ENCODE measurements at places on chromosomes 2 and 18.
A peak's percentile ranks its signal among the peaks of the same experiment; 100 is the strongest.

- DNase-seq = peak; percentile 91
Measured at GRCh38 chr2:104768694-104769093, 85.2 kb upstream of the POU3F3 start.

- no peak for DNase-seq
Measured at GRCh38 chr2:159738509-159739390, 26.4 kb downstream of the MARCHF7 start.

DNA sequence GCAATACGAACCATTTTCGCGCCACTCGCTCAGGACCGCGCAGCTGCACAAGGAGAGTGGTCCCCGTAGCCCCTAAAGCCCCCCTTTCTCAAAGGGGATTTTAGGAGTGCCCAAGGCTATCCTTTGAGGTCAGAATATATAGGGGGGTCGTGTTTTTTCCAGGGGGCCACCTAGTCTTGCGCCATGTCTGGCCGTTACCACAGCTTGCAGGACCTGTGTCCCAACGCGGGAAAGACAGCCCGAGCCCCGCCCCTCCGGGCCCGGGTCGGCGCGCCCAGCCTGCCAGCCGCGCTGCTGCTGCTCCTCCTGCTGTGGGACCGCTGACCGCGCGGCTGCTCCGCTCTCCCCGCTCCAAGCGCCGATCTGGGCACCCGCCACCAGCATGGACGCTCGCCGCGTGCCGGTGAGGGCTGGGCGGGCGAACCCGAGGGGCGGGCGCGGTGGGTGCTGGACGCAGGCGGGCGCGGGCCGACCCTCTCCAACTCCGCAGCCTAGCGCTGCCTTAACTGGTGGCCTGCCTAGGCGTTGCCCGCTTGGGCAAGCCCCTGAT is at the start of gene CDCA7:
CDCA7 (plus strand) TSS at position 291 of the 550 bp plus-strand sequence; CDS start at position 383, 92 bp downstream.
- DNase-seq = peak; percentile 69

DNA sequence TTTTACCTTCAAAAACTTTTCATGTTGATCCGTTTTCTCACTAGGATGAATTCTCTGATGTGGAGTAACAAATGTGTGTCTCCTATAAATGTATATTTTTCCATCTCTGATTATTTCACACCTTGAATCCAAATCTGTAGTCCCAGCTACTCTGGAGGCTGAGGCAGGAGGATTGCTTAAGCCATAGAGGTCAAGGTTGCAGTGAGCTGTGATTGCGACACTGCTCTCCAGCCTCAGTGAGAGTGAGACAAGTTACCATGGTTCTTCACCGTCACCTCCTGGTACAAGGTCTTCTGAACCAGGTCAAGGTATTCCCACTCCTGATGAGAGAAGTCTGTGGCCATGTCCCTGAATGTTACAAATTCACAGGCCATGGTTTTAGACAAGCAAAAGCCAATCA is 15.1 kb downstream of the GMCL1 start:
- no peak for DNase-seq

GRCh38 chr18:67589325-67589724 is 72.8 kb upstream of the DSEL start:
- DNase-seq = no peak

DNA sequence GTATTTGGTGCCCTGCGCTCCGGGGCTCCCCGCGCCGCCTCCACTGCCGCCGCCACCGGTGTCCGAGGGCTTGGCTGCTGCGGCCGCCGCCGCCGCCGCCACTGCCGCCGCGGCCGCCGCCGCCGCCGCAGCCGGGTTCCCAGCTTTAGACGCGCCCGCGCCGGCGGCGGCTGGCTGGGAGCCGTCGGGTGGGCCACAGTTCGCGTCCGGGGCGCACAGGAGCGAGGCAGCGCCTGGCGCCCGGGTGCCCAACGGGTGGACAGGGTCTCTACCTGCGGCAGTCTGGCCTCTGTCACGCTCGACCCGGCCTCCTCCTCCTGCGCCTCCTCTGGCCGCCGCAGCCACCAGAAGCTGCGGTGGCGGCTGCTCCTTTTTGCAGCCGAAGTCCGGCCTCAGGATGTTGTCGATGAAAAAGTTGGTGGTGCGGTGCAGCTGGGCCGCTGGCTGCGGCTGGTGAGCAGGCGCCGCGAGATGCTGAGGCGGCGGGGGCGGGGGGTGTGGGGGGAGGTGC is 951 bp downstream of the EN1 start:
- DNase-seq = peak; percentile 44

DNA sequence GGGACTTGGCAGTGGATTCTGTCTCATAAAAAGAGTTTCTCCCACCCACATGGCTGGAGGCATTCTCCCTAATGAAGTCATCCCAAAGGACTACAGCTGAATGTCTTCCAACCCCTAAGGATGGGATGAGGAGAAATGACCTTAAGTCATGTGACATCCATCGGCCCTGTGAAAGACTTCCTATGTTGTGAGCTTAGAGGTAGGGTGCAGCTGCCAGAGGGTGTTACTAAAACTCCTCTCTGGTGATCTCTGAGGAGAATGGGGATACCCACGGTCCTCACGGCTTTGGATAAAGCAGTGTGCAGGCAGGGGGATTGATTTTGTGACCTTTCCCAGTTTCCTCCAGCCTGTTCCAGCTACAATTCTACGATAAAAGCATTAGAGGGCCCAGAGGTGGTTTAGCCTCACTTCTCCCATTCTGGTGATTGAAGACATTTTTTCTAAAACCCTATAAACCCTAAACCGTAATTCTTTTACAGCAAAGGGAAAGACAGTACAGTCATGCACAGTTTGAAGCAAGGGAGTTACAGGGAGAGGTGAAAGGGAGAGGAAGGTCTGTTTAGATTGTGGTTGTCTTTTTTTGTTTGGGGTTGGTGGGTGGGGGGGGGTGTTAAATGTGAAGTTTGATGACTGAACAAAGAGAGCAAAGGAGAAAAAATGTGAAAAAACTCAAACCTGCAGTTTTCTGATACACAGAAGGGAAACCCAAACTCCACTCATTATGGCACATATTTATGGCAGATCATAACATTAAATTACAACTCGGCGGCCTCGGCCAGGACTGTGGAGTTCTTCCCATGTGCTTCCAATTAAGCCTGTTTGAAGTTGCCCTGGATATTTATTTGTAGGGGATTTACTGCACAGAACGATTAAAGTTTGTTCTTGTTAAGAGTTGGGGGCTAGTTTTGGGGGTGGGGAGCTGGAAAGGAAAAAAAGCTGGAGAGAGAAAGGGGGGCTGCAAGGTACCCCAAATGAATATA is 26.6 kb upstream of the SLC14A2 start:
- DNase-seq = peak; percentile 63

DNA sequence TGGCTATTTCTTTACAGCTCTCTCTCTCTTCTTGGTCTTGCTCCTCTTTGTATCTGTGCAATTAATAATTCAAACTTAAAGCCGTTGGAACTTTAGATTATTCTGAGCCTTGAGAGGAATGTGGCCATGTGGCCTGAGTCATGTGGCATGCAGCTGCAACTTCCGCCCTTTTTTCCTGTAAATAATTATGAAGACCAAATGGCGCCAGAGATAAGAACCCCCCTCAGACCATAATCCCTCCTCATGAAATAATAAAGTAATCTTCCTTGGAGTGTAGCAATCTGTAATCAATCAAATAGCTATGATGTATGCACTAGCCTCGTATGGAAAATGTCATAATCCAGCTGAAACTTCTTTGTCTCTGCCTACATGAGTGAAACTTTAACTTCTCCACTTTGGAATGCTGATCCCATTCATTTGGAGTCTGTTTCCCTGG is 13.5 kb upstream of the TWSG1 start:
- DNase-seq = peak; percentile 72

- no peak for DNase-seq
Measured at GRCh38 chr2:51068237-51068636, 36.3 kb upstream of the NRXN1 start.

DNA sequence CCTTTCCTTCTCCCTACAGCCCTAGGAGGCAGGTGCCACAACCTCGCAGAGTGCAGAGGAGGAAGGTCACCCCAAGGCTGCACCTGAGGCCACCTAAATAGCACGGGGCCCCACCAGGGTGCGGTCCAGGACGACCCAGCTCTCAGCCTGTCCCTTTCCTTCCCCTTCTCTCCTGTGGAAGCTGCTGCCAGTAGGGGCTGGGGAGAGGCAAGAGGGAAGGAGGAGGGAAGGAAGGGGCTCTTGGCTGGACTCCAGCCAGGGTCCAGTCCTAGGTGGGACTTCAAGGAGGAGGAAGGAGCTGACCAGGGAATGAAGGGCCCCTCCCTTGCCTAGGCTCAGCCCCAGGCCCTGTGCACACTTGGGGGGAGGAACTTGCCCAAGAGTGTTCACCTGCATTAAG is 11.1 kb downstream of the CRACDL start:
- DNase-seq = no peak

DNA sequence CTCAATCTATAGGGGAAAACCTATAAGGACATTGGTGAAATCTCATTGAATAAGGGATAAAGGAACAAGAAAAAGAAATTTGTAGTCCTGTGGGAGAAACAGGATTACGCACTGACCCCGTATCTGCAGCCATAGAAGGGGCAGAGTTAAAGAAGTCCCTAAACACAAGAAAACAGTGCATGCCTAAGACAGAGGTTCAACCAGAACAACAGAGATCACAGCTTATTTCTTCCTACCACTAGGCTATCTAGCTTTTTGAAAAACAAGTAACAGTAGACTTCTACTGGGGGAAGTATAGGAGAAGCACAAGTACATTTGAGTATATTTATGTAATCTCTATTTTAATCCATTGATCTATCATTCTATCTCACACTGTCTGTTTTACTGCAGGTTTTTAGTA is 485.2 kb upstream of the REG3G start:
- no peak for DNase-seq

GRCh38 chr2:188146888-188147287 is 144.8 kb upstream of the GULP1 start:
- peak; percentile 11 for DNase-seq

- no peak for DNase-seq
Measured at GRCh38 chr2:240635998-240636547, 10.8 kb downstream of the GPR35 start.

- no peak for DNase-seq
Measured at GRCh38 chr2:3610881-3611505, 16.1 kb downstream of the COLEC11 start.

DNA sequence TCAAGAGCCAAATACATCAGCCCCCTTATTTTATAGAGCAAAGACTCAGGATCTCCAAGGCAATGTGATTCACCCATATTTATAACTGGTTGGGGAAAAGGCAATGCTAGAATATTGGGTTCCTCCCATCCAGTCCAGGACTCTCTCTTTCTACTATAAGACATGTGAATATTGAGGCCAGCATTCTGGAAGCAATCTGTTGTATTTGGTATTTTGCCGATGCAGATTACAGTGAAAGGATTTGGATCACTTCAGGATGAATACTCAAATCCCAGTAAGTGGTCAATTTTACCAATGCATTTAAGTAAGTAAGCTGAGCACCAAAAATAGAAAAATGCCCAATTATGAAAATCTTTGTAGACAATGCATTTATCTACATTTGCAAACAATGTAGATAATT is 1834.7 kb upstream of the PIK3C3 start:
- DNase-seq = no peak

GRCh38 chr2:227717687-227718567 is at the start of gene SLC19A3:
TSS of gene SLC19A3 (minus strand) at chr2:227718028. CDS start at chr2:227702318, 15,710 bp downstream.
- peak; percentile 62 for DNase-seq

DNA sequence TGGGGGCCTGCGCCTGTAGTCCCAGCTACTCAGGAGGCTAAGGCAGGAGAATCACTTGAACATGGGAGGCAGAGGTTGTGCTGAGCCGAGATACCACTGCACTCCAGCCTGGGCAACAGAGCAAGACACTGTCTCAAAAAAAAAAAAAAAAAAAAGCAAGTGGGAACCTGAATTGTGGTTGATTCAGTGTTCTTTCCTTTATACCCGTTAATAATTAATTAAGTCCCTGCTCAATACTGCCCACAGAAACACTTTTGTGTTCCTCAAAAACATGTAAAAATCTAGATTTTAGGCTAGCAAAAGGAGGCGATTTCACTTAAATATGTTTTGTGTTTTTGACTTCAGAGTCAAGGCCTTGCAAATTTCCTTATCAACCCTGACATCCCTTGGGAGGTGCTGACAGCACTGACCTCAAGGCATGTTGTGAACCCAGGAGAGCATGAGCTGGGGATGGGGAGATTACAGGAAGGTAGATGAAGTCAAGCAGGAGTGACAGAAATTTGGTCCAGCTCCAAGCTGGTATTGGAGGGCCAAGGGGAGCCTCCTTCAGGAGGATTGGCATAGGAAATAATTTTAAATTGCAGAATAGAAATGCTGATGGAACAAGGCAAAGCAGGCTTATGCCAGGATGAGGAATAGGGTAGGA is 89.0 kb upstream of the PNPT1 start:
- no peak for DNase-seq

DNA sequence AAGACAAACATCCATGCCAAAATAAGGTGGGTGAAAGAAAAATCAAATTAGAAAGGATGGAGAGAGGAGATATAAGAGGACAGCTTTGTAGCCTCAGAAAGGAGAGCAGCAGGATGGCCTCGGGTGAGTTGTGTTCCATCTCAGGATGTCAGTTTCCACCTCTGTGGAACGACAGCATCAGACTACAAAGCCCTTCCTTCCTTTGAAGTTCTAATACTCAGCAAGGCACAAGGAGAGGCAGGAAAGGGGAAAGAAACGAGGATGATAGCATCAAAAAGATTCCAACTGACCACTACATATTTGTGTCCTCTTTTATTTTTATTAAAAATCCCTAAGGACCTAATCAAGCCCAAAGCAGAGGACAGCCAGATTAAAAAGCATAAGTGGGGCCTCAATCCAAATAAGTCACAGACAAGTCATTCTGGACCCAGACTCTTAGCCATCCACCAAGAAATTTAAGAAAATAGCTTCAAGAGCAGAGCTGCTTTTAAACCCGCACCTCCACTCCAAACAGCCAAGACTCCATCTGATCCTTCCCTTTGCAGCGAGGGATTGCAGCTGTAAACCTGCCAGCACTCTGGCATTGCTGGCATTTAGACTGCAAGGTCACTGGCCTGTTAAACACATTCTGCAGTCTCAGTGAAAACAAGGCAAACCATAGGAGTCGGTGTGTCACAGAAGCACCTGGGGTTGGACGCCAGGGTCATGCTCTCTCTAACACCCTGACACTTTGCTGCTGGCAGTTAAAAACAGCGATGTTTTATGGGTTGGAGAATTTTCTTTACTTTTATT is 314.5 kb upstream of the CHAC2 start:
- DNase-seq = no peak

GRCh38 chr2:241116606-241117560 is 14.8 kb upstream of the MTERF4 start:
- no peak for DNase-seq

GRCh38 chr2:30177956-30178355 is 31.1 kb downstream of the YPEL5 start:
- no peak for DNase-seq

DNA sequence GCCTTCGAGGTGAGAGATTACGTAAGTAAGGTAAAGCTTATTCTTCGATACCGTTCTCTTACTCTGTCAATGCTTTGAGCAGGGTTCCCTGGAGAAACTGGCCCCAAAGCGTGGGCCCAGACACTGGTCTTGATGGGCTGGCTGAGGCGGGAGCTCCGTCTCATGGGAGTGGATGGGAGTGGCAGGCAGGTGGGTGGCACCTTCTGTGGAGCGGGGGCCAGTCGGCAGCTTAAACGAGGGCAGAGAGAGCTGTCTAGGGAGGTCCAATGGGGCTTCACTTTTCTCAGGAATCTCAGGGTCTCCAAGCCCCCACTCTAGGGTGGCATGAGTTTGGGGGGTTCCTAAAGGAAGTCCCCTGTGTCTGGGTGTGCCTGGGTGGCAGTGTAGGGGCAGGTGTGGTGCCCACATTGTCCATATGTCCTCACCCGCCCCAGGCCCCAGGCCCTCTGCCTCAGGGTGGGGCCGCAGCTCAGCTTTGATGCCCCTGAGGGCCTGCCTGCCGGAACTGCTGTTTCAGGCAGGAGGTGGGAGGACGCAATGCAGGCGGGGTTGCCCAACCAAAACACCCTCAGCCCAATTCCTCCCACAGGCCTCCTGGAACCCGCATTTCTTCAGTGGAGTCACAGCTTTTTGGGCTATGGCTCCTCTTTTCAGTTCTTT is 32.5 kb upstream of the FOSL2 start:
- DNase-seq = no peak
